Urinary bladder (tissue), 4 donors: ENCODE measurements at places on chromosomes 1 and 21. TPM values are rescaled to one million over a fixed set of nuclear protein-coding genes. Genes with fewer than 3 reads are reported as not detected.

Gene S100A7
- not detected for total RNA-seq

Gene RGSL1
- not detected for total RNA-seq

Gene IL12RB2
- total RNA-seq: 6.0 TPM

Gene TDRD5
- 1.1 TPM for total RNA-seq

Gene TSSK3
- 0.79 TPM for total RNA-seq
